ENCODE measurements at places on chromosomes 6 and 20.

DNA sequence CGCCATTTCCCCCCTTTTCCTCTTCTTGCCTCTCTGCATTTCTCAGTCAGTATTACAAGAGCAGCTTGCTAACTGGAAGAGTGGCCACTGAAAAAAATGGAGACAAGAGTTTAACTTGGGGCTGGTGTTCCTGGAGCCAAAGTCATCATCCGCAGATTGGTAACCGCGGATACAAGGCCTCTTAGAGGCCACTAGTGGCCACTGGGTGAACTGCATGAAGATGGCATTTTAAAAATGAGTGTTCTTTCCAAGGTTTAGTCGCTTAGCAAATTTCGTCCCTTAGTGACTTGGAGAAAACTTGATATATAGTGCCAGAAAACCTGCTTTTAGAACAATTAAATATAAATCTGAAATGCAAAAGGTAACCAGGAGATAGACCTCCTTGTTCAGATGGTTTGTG, 4.8 kb downstream of the F13A1 start:
- DNase-seq = no peak

DNA sequence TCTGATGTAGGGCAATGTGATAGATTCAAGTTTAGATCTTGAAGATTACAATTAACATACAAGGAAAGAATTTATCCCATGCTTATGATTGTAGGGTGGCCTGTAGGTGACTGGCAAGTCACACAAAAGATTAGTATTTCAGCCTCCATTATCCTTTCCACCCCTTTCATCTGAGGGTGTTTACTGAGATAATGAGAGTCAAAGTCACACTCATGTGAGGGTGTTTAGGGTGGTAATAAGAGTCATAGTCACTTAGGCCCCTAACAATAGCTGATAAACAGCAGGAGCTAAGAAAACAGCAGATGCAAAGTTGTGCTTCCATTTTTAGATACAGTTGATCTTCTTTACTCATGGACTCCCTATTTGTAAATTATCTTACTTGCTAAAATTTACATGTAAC, 11.4 kb downstream of the FAM184A start:
- DNase-seq = no peak

GRCh38 chr6:134590449-134590848, 272.5 kb upstream of the SGK1 start:
- no peak for DNase-seq

DNA sequence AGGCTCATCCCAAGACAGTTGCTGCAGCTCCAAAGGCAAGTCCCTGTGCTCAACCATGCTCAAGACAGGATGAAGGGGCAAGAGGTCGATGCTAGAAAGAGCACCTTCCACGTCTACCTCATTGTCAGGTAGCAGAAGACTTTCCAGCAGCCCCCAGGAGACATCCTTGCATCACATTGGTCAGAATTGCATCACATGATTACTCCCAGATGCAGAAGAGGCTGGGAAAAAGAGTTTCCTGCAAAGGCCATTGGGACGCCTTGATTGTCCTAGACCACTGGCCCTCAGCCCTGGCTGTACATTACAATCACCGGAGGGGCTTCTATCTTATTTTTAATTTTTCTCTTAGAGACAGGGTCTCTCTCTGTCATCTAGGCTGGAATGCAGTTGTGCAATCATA, 17.3 kb upstream of the ZNF334 start:
- no peak for DNase-seq

- DNase-seq = no peak
Measured at GRCh38 chr6:134909701-134910592, 40.0 kb downstream of the ALDH8A1 start.

DNA sequence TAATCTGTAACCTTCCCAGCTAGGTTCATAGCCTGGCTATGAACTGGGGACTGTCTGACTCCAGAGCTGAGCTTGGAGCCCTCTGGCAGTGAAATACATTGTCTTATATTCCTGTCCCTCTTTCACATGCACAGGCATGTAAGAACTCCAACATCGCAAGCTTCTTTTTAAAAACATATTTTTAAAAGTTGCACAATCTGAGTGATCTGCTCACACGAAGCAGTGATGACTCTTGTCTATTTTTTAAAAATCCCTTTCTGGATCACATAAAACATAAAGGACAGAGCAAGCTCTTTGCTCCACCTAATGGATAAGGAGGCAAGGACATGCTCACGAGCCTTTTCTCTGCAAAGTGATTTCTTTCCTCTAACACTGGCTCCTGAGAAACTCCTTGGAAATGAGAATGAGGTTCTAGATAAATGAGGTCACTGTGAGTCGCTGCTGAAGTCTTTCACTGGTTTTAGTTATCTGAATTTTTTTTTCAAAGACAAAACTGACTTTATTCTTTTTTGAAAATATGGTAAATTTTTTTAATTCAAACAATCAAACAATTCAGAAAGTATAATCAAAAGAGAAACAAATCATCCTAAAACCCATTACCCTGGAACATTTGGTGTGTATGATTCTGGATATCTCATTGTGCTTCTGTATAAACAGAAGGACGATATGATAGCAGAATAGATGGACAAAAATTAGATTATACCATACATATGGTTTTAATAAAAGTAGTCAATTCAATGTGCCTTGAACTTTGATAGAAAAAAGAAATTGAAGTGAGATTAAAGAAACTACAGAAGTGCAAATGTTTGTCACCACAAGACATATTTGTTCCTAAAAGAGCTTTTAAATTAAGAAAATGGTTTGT, 30.8 kb downstream of the IL20RA start:
- DNase-seq = no peak

DNA sequence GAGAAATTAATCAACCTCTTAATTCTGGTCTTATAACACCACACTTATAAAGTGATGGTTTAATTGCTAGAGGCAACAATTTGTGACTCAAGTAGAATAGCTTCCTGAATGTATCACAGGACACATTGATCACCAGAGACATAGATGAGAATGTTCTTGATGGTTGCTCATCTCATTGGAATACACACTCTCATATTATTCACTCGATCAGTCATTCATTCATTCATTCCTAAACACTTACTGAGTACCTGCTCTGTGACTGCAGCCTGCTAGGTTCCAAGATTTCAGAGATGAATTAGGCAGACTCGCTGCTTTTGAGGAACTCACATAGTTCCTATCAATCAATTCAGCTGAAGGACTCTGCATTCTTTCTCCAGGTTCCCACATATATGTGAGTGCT, 365.1 kb upstream of the SOX4 start:
- DNase-seq = no peak

DNA sequence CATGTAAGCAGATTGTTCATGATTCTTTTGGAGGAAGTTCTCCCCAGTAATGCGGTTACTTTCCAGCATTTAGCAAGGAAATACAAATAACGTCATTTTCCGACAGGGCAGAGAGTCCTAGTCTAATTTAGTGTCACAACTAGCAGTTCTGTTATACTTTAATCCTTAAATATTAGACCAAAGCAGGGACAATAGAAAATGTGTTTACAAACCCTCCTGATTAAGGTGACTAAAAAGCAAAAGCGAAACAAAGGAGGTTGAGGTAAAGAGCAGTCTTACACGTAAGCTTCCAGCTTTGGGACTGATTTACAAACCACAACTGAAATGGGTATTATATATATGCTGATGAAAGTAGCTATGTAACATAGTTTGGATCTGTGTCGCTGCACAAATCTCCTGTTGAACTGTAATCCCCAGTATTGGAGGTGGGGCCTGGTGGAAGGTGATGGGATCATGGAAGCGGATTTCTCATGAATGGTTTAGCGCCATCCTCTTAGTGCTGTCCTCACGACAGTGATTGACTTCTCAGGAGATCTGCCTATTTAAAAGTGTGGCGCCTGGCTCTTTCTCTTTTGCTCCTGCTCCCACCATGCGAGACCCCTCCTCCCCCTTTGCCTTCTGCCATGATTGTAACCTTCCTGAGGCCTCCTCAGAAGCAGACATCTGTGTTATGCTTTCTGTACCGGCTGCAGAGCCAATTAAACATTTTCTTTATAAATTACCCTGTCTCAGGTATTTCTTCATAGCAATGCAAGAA, 81.9 kb downstream of the PLCB1 start:
- no peak for DNase-seq

- no peak for DNase-seq
Measured at GRCh38 chr6:138652824-138653223, 120.7 kb upstream of the CCDC28A start.

DNA sequence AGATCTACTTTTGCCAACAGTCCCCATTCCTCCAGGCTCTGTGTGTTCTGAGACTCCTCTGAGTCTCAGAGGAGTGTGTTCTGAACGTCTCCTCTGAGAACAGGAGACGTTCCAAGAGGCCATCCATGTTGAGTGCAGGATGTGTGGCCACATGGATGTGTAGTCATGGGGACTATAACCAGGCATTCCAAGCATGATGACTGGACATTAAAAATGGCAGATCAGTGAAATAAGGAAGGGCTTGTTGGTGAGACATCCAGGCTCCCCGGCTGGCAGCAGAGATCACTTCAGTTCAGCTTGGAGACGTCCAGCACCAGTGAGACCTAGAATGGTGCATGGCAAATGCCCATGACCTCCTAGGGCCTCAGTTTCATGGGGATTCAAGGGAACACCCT, 34.3 kb upstream of the POU5F1 start:
- DNase-seq = no peak

- no peak for DNase-seq
Measured at GRCh38 chr20:45840700-45841198, 7.2 kb downstream of the SNX21 start.

- DNase-seq = no peak
Measured at GRCh38 chr20:38534756-38535155, 46.2 kb upstream of the ADIG start.

- no peak for DNase-seq
Measured at GRCh38 chr6:159023893-159024292, 20.9 kb downstream of the TAGAP start.

GRCh38 chr20:19314621-19315020, 102.2 kb downstream of the SLC24A3 start:
- no peak for DNase-seq

DNA sequence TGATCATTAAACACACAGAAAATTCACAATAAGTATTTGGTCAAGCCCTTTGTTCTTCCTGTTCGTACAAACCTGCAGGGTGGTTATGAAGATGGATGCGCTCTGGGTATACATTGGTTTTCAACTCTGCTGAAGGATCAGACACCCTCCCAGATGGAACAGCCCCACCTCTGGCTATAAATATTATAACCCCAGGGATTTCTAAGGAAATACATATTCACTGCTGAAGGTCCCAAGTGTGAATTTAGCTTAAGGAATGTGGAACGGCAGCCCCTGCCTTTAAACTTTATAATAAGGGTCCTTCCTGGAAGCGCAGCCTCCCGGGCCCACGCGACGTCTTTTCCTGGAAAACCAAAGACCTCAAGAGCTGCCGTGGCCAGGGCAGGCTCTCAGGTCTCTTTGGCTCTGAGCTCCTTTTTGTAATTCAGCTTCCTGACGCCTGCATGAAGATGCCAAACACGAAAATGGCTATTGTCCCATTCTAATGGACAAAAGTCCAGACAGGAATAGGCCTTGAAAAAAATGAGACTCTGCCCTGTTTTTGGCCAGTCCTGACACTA, 172.4 kb upstream of the SSTR4 start:
- DNase-seq = no peak

GRCh38 chr6:160871320-160871719, 120.2 kb upstream of the MAP3K4 start:
- DNase-seq = no peak

- no peak for DNase-seq
Measured at GRCh38 chr6:12014027-12014872, 2.1 kb downstream of the HIVEP1 start.

- DNase-seq = no peak
Measured at GRCh38 chr6:29827579-29828470, at the start of gene HLA-G. TSS of gene HLA-G (plus strand) at chr6:29827825. CDS start at chr6:29827845, 20 bp downstream.

DNA sequence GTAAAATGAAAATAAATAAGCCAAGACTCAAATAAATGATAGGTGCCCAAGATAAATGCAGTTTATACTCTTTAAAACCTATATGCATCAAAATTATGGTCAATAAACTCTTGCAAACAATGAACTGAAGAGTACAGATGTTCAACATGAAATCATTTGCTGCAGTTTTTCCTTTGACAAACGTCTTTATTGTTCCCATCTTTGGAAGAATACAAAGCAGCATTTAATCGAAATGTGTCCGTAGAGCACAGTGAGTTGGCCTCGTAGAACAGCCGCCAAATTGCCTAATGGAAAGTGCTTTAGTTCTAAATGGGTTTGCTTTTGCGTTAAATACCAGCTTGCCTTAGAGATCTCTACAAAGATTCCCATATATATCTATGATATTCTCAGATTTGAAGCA, 447.4 kb downstream of the PKHD1 start:
- DNase-seq = no peak

- no peak for DNase-seq
Measured at GRCh38 chr6:136284909-136285308, 4.7 kb downstream of the BCLAF1 start.

- no peak for DNase-seq
Measured at GRCh38 chr6:106064756-106065155, 21.4 kb upstream of the PRDM1 start.

DNA sequence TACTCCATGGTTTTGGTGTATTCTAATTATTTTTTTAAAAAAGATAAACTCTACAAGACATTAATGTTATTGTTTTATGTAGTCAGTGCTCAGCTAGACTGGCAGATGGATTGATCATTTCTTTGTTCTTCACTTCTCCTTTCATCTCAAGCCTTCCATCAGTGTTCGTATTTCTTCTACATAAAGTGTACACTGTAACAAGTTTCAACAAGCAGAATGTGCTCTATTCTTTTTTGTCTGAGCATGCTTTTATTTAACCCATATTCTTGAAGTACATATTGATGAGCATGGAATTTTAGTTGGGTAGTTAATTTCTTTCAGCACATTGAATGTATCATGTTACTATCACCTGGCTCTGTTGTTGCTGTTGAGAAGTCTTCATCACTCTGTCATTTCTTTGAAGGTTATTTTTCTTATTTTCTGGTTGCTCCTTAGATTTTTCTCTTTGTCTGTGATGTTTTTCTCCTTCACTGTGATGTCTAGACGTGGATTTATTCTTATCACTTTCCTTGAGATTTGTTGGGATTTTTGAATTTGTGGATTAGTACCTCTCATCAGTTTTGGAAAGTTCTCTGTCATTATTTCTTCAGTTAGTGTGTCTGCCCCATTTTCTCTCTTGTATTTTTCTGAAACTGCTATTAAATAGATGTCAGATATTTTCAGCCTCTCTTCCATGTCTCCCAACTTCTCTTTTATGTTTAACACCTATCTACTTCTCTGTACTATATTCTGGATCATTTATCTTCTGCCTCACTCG, 48.5 kb downstream of the TGM2 start:
- no peak for DNase-seq

DNA sequence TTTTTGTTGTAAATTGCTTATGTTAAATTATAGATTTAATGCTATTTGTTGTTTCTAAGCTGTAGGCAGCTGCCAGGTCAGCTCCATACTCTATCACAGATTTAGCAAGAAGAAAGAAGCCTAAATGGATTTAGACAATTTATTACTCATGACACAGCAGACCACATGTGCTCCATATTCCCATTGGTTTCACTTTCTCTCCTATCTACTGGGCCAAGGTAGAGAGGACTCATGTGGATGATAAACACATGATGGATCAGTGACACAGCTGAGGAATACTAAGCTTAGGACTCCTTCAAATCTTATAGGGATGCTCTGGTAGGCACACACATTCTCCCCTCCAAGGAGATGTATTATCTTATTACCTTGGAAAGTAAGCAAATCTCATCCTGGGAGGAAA, 553.0 kb upstream of the ADGRB3 start:
- no peak for DNase-seq

- DNase-seq = no peak
Measured at GRCh38 chr6:16510245-16510644, 251.0 kb downstream of the ATXN1 start.
